Activated effector memory CD4-positive, alpha-beta T cell treated with Interleukin-2 at 50 U/mL for 16 hours (primary cell): ENCODE measurements at places on chromosomes 4 and X.

GRCh38 chr4:121191361-121191760 is 27.2 kb upstream of the TNIP3 start:
- no peak for DNase-seq

- no peak for DNase-seq
These were observed 36.7 kb downstream of the KLF8 start for GRCh38 chrX:56268888-56269287.

DNA sequence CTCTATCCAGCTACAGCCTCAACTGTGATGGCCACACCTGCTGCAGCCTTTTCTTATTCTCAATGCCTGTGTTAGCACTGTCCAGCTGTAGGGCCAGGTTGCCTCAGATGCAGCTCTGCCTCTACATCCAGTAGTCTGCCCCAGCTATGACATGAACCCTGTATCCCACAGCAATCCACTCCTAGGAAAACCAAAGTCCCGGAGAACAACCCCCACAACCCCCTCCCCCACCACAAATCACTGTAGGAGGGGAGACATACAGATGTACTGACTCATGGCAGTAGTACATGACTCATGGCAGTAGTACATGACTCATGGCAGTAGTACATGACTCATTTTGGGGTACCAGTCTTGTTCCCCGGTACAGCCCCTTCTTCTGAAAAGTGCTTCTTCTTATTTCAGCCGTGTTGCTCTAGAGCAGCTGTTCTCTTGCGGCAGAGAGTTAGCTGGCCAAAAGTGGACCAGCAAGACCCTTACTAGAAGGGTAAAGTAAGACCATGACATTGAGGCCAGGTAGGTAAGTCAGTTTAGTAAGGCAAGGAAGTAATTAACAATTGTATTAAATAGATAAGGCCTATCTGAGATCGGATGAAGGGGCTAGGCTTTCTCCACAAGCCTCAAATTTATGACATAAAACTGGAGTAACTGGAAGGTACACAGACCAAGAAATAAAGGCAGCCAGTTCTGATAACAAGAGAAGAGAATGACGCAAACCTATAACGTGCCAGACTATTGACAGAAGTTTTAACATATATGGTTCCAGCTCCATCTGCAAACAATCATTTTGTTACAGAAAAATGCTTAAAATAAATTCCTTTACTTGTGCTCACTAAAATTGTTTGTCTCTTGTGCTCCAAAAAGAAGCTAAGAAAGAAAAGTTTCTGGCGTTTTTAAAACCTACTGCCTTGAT is 221.4 kb downstream of the TACR3 start:
- DNase-seq: no peak

DNA sequence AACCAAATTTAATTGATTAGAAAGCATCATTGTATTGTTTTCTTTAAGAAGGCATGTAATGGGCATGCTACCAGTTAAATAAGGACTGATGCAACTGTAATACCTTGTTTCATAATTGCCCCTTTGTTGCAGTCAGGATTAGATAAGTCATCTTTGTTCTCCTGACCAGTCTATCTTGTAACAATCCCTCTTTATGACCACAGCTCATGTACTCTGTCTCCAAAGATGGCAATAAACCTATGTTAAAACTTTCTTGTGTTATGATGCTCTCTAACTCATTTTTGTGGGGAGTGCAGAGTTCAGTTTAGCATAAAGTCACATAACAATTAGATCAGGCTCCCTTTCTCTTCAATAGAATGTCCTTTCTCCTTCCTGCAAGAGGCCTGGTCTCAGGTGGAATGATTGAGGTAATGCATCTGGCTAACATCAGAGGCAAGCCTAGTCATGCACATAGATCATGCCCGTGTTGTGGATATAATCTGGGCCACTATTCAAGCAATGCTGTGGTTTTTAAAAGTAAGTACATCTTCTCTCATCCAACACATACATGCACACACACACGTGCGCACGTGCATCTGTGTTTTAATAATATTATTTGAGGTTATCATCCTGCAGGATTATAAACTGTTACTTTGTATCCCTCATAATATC is 45.6 kb downstream of the TMEM154 start:
- DNase-seq: no peak

- no peak for DNase-seq
These were observed 44.1 kb upstream of the SH3RF1 start for GRCh38 chr4:169314906-169315305.

- no peak for DNase-seq
These were observed 18.7 kb upstream of the CDKL5 start for GRCh38 chrX:18406531-18407266.

GRCh38 chr4:152359208-152360044 is 176.5 kb downstream of the FBXW7 start:
- no peak for DNase-seq

GRCh38 chr4:137541181-137541580 is 8.9 kb upstream of the PCDH18 start:
- DNase-seq: no peak

DNA sequence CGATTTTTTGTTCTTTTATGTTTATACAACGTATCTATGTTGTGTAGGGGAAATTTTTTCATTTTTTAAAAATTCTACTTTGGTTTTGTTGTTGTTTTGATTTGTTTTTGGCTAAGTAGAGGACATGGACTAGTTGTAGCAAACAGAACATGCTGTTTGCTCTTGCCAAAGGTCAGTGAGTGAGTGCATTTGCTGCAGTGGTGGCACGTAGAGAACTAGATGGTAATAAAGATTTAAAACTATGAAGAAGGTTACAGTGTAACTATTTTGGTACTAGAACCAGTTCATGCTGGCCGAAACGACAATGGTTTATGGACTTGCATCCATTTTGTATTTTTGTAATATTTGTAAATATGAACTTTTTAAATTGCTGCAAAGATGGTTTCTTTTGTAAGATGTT is 1.9 kb upstream of the SCML1 start:
- no peak for DNase-seq

DNA sequence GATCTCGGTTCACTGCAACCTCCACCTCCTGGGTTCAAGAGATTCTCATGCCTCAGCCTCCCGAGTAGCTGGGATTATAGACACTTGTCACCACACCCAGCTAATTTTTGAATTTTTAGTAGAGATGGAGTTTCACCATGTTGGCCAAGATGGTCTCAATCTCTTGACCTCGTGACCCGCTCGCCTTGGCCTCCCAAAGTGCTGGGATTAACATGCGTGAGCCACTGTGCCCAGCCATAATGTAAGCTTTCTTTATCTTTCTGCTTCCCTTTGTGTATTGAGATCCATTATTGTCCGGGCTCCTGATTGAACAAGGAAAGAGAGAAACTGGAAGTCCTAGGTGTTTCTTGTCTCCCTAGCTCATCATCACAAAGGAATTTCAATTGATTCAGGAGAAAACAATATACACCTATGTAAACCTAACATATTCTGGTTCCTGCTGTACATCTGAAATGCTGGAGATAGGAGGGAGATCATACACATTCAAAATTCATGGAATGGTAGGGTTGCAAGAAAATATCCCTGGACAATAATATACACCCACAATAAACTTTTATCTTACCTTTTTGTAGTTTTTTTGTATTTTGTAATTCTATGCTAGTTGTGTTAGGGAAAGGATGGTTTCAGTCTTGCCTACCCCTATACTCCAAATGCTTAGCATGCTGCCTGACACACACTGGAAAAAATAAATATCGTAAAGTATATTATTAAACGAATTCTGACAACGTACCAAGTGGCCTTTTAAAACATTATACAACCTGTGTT is 194.4 kb upstream of the HS3ST1 start:
- no peak for DNase-seq

- DNase-seq: no peak
These were observed 1077.3 kb upstream of the PCDH10 start for GRCh38 chr4:132071815-132072214.

DNA sequence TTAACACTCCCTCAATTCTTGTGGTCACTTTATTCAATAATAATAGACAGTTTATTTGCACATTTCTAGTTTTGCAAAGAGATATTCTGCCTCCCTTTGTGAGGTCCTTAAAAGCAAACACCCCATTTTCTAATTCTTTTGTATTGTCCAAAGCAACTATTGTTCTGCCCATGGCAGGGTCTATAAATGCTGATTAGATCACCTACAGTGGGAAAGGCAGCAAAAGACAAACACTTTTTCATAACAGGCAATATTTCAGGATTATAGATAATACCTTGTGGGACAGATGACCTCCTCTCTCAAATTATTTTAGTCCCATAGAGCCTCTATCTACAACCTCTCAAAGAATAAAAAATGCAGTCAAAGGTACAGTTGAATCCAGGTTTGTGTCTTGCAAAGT is 28.6 kb downstream of the COMMD8 start:
- no peak for DNase-seq

DNA sequence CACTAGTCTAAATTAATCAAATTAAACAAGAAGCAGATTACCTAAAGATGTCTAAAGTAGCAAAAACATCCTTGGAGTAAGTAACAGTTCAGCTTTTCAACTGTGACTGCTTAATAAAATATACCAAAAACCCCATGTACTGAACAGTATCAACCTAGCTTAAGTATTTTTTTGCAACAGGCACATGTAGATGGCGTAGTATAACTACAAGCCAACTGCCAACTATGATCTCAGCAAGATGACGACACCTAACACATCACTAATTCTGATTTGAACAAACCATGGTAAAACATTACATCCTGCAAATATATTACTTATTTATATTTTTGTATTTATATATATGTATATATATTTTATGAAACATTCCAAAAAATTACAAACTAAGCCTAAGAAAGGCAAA is 24.5 kb downstream of the DHX15 start:
- DNase-seq: no peak

- no peak for DNase-seq
These were observed 22.5 kb downstream of the PNMA6E start for GRCh38 chrX:153378607-153379006.
